AG10803 (cell line): ENCODE measurements at places on chromosomes 13 and 19.

DNA sequence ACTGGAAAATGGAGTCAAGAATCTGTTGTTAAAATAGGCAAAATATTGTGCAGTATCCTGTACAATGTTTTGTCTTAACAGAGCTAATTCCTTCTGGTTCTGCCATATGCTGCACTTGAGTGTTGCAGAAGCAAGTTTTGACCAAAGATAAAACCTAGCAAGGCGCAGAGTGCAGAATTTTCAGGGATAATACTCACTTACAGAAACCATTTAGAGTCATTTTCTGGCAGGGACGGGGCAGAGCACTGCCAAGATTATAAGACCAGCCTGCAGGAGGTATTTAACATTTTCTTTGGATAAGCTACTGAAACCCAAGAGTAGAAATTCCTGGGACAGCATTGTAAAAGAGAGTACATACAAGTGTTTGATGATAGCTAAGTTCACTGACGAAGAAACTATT is 159.5 kb upstream of the EDNRB start:
- no peak for DNase-seq

DNA sequence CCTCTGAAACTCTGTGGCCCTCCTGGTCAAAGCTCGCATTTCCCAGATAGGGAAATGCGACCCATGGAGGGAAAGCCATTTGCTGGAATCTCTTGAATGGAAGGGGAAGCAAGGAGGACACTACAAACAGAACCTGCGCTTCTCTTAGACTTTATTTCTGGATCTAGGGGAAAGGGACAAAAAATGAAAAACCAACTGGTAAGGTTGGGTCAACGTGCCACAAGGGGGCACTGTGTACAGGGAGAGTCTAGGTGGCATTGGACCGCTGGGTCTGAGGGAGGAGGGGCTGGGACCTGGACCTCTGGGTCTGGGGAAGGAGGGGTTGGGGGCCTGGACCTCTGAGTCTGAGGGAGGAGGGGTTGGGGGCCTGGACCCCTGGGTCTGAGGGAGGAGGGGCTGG is 5.0 kb downstream of the KLK4 start:
- no peak for DNase-seq

GRCh38 chr13:30338952-30339351 is 31.6 kb upstream of the KATNAL1 start:
- DNase-seq: no peak

- no peak for DNase-seq
These were observed 427.6 kb downstream of the SPRY2 start for GRCh38 chr13:79913141-79913827.

DNA sequence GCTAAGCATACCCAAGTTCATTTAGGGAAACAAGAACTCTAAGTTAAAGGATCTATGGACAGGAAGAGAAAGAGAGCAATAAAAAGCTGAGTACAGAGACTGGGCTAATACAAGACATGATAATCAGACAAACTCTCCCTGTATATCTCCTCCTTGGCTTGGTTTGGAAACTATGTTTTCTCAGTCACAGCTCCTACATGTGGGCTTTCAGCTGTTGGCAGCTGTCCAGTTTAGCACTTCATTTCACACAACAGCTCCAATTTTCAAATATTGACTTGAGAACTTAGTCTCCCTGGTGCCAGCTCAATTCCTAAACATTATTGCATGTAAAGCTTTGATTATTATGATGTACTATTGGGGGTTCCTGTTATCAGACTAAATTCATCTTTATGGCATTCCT is 222.8 kb upstream of the OBI1 start:
- no peak for DNase-seq

- peak; percentile 31 for DNase-seq
These were observed 51.9 kb downstream of the DNM2 start for GRCh38 chr19:10769533-10770491.

GRCh38 chr13:110983241-110983640 is 68.4 kb upstream of the ANKRD10 start:
- no peak for DNase-seq

GRCh38 chr13:59681636-59682311 is 482.0 kb downstream of the DIAPH3 start:
- peak; percentile 52 for DNase-seq

DNA sequence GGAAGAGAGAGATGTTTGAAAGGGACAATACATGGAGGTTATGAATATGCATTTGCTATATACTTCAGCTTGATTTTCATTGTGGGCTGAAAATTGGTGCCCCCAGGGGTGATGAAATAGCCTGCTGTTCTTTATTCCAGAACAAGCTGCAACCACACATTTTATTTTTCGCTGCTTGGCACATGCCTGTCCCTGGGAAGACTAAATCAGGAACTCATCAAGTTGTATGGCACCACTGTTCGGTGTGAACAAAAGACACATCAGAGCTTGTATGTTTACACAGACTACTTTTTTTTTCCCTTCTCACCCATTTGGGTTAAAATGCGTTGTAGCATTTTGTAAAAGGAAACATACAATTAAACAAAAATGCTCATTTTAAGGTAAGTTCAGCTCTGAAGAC is 230.7 kb downstream of the NALCN start:
- DNase-seq: no peak

DNA sequence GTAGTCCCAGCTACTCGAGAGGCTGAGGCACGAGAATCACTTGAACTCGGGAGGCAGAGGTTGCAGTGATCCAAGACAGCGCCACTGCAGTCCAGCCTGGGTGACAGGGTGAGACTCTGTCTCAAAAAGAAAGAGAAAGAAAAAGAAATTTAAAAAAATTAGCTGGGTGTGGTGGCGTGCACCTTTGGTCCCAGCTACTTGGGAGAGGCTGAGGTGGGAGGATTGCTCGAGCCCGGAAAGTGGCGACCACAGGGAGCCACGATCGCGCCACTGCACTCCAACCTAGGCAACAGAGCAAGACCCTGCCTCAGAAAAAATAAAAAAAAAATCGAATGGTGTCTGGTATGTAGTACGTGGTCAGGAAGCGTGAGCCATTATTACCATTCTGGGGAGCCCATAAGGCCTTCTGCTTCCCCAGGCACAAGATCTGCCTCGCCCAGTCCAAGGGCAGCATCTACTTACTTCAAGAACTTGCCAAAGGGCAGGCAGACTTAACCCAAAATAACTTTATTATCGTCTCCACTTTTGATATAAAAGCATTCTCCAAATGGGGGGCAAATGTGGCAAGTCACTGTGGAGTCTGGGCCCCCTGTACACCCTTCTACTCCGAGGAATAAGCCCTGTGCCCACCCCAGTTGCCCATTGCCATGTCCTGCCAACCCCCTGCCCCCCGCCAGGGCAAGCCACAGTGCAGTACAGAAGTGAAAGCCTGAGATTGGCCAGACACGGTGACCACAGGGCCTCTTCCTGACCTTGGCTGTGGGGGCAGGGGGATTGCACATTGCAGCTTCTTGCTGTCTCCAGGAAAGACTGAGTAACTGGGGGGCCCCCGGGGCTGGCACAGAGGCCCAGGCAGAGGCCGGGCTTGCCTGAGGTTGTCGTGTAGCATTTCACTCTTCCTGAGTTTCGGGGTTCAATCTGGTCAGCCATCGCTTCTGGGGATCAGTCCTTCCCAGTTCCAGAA is 12.6 kb downstream of the CCL25 start:
- no peak for DNase-seq

- DNase-seq: peak; percentile 71
These were observed 206.8 kb upstream of the TMTC4 start for GRCh38 chr13:100881291-100881864.

DNA sequence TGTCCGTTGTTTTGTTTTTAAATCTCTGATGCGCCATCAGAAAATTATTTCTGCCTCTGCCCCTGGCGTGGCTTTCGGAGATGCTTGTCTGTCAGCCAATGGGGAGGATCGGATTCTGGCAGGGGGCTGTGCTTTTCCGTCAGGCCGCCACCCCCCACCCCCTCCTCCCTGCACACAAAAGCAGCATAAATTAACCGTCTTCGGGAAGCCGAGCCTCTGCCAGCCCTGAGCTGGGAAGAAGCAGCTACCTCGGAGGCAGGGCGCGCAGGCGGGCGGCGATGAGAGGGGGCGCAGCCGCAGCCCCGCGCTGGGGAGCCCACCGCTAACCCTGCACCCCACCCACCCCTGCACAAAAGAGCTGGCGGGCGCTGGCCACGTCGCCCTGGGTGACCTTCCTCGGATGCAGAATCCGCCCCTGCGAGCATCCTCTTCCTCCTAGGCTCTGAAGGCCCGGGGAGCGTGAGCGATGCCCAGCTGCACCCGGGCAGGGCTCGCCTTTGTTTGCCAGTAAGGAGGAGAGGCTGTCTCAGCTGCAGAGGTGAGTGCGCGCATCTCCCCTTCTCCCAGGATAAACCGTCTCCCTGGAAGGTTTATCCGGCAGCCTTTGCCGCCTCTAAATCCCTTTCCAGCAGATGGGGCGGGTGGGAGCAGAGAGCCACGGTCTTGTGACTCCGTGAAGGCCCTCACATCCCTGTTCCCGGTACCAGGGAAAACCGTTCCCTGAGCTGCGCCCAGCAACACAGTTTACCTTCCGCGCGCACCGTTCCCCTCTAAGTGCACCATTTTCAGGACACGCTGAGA is at the start of gene ATCAY:
TSS of gene ATCAY (plus strand) at position 215 of the 801 bp plus-strand sequence. CDS start 5,083 bp downstream, outside the sequence.
- DNase-seq: no peak

GRCh38 chr19:9018163-9018875 is 8.1 kb upstream of the MUC16 start:
- no peak for DNase-seq

GRCh38 chr19:45253396-45254027 is 2.4 kb downstream of the MARK4 start:
- DNase-seq: peak; percentile 30

DNA sequence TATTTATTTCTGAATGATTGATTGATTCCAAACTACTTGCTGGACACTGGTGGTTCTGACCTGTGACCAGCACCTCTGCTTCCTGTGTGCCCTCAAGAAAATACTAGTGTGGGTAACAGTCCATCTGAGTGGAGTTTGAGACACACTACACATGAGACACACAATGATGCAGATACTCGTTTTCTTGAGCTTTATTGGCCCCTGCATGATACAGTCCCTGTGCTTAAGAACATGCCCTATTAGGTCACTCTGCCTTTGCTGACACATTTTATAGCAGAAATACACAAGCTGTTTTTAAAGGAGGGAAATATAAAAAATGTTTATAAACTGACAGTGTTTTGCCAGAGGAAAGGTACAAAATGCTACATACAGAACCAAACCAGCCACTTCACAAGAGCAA is 126.9 kb downstream of the STK24 start:
- no peak for DNase-seq

DNA sequence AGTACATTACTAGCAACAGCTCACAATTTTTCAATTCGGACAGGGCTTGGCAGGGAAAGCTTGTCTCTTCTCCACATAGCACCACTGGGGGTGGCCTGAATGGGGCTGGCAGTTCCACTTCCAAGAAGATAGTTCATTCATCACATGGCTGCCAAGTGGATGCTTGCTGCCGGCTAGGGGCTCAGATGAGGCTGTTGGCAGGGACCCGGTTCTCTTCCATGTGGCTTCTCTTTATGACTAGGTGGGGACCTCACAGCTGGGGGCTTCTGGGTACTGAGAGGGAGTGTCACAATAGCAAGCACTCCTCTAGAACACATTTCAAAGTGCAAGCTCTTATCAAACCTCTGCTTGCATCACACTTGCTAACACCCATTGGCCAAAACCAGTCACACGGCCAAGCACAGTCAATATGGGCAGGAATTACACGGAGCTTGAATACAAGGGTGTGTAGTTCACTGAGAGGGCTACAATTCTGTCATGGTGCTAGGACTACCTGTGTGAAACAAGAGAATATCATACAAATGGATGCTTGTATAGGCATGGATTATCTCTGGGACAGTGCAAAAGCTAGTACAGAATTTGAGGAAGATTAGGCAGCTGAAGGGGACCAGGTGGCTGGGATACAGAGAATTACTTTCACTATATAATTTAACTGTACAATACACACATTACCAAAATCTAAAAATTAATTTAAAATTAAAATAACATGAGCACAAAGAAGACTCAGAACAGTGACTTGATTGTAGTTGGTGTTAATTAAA is 32.3 kb downstream of the ATP7B start:
- DNase-seq: no peak

DNA sequence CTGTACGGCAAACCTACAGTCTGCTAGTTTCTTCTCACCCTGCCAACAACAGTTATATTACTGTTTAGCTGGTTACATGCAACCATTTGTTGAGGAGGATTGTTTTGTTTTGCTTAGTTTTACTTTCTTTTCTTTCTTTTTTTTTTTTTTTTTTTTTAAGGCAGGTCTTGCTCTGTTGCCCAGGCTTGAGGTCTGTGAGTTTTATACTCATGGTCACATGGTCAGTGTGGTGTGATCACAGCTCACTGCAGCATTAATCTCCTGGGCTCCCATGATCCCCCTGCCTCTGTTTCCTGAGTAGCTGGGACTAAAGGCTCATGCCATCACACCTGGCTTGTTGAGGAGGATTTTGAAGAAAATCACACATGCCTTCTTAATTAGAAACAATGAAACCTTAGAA is 505.6 kb downstream of the GPC5 start:
- DNase-seq: no peak
